H9 (cell line): ENCODE measurements at places on chromosomes 5 and 9. TPM values are rescaled to one million over a fixed set of nuclear protein-coding genes. Genes with fewer than 3 reads are reported as not detected.
A peak's percentile ranks its signal among the peaks of the same experiment; 100 is the strongest.

PCDHB16 gene
- total RNA-seq = 6.5 and 8.0 TPM in 2 replicates

OR4F3 gene
- not detected in 2 replicates for total RNA-seq

TNFSF15 gene
- not detected in 2 replicates for total RNA-seq

PIP5KL1 gene
- 9.0 and 11.6 TPM in 2 replicates for total RNA-seq

IL13 gene
- total RNA-seq = not detected in 2 replicates

NUTM2G gene
- total RNA-seq = 0.48 and 0.57 TPM in 2 replicates

GRCh38 chr5:88251048-88251711 lies 17.5 kb downstream of the TMEM161B start:
- peaks cover 1% of the 10 kb centered on the region; the same call in 2 of the 3 replicates for H3K36me3 ChIP-seq
- no peak overlapping the region for H3K4me3 ChIP-seq
- H3K27ac ChIP-seq = no peak overlapping the region
- DNase-seq = no peak

- no peak overlapping the region for H3K4me3 ChIP-seq
- no peaks in the 10 kb centered on the region; the same call in 1 of the 2 replicates for H3K4me1 ChIP-seq
- no peak for DNase-seq
- H3K27ac ChIP-seq = no peak overlapping the region
- no peaks in the 10 kb centered on the region for H3K36me3 ChIP-seq
- no peaks in the 10 kb centered on the region for H3K27me3 ChIP-seq
These were observed 40.3 kb downstream of the SLC24A2 start for GRCh38 chr9:19748278-19749126.

DNA sequence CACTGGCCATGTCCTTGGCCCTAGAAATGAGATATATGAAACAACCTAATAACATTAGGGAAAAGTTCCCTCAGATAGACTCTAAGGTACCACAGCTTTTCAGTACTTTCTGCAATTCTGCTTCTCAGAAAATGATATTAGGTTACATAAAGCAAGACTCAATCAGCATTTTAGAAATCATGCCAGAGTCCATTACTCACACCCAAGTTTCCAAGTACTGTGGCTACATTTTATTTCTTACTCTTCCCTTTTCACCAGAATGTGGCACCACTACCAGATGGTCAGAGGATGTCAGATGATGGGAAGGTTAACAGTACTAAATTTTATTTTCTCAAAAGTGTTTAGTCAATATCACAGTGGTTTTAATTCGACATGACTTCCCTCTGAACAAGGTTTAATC lies 217.2 kb downstream of the MLLT3 start:
- no peaks in the 10 kb centered on the region for H3K27me3 ChIP-seq
- no peak overlapping the region for H3K27ac ChIP-seq
- H3K4me1 ChIP-seq = 0 out of 2 replicates have a peak, but pooled peaks cover 2% of the 10 kb centered on the region

- no peak overlapping the region for H3K27ac ChIP-seq
- DNase-seq = no peak
- H3K4me1 ChIP-seq = peaks cover 14% of the 10 kb centered on the region; the same call in 1 of the 2 replicates
- no peak overlapping the region for H3K4me3 ChIP-seq
These were observed 163.4 kb upstream of the FBXL17 start for GRCh38 chr5:108545301-108545700.

DNA sequence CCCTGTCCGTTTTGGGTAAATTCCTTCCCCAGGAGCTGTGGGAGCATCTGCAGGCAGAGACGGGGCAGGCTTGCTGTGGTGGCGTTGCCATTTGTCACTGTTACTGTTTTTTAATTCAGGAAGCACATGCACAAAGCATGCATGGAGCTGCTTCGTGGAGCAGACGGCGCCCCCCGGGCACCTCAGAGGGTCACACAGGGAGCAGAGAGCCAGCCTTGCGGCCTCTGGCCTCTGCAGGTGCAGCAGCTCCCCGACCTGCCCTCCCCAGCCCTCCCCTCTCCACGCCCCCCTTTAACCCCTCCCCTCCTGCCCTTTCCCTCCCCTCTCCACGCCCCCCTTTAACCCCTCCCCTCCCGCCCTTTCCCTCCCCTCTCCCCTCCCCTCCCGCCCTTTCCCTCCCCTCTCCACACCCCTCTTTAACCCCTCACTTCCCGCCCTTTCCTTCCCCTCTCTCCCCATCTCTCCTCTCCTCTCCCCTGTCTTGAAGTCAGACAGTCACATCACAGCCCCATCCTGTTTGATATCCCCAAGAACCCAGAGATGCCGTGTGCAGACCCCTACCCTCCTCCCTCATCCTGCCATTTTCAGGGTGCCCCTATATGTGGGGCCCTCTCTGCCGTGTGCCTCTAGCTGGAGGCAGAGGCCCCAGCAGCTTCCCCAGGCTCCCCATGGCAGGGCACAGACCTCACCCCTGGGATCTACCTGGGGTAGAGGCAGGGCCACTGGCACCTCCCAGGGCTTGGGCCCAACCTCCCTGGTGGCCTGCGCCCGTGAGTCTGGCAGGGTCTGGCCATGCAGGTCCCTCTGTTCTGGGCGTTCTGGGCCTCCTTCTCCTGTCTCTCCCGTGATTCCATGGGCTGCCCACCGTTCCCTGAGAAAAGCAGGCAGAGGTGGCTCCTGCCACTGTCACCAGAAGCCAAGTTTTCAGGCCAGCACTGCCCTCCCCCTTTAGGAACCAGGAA lies 29.6 kb upstream of the UBAC1 start:
- H3K27me3 ChIP-seq = no peaks in the 10 kb centered on the region
- no peak overlapping the region for H3K27ac ChIP-seq
- no peak overlapping the region for H3K4me3 ChIP-seq
- no peaks in the 10 kb centered on the region for H3K4me1 ChIP-seq

GRCh38 chr5:32690153-32690552 lies 21.0 kb upstream of the NPR3 start:
- no peak for DNase-seq
- H3K27me3 ChIP-seq = no peaks in the 10 kb centered on the region
- no peaks in the 10 kb centered on the region for H3K4me1 ChIP-seq
- H3K27ac ChIP-seq = no peak overlapping the region
- no peak overlapping the region for H3K4me3 ChIP-seq
- peaks cover 8% of the 10 kb centered on the region for H3K36me3 ChIP-seq

- 0 out of 2 replicates have a peak, but pooled peaks cover 4% of the 10 kb centered on the region for H3K36me3 ChIP-seq
- no peak overlapping the region for H3K27ac ChIP-seq
- no peaks in the 10 kb centered on the region for H3K27me3 ChIP-seq
- peak overlapping the region; percentile 88 for H3K4me3 ChIP-seq
- DNase-seq = no peak
These were observed 2.8 kb downstream of the TENT4A start for GRCh38 chr5:6715758-6716628.

- no peaks in the 10 kb centered on the region for H3K27me3 ChIP-seq
- no peaks in the 10 kb centered on the region for H3K4me1 ChIP-seq
- H3K27ac ChIP-seq = no peak overlapping the region
- DNase-seq = no peak
These were observed 9.8 kb upstream of the RAPGEF6 start for GRCh38 chr5:131644822-131645221.

DNA sequence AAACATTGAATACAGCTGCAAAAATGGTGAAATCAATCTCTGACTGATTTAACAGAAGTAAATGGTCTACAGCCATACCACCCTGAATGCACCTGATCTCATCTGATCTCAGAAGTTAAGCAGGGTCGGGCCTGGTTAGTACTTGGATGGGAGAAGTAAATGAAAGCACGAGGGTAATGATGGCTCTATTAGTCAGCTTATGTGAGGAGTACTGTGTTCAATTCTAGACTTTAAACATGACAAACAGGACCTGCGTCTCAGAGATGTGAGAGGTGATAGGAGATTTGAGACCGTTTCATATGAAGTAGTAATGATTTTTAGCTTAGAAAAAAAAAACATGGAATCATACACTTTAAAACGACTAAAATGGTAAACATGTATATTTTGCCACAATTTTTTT lies 77.1 kb upstream of the SUSD1 start:
- H3K27ac ChIP-seq = no peak overlapping the region
- DNase-seq = no peak
- H3K4me1 ChIP-seq = no peaks in the 10 kb centered on the region

- DNase-seq = no peak
- no peaks in the 10 kb centered on the region for H3K27me3 ChIP-seq
- no peaks in the 10 kb centered on the region for H3K36me3 ChIP-seq
- no peak overlapping the region for H3K27ac ChIP-seq
- H3K4me3 ChIP-seq = no peak overlapping the region
These were observed 111.0 kb downstream of the GAPVD1 start for GRCh38 chr9:125372441-125373226.

DNA sequence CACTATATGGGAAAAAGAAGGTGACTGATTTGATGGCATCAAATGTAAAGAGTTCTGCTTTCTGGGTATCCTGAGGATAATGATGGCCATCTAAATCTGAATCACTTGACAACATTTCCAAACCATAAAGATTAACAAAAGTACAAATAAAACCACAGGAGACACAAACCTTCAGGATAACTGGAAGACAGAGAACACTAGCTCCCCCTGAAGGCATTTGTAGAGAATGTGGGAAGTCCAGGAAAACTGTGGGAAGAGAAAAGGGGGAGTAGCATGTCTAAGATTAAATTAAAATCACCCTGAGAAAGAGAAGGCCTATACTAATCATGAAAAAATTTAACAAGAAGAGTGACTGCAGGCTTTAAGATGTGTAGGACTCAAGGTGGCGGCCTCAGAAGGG lies 116.2 kb downstream of the PRELID2 start:
- no peaks in the 10 kb centered on the region for H3K36me3 ChIP-seq
- H3K4me1 ChIP-seq = no peaks in the 10 kb centered on the region
- H3K27ac ChIP-seq = no peak overlapping the region
- H3K27me3 ChIP-seq = no peaks in the 10 kb centered on the region
- DNase-seq = no peak

DNA sequence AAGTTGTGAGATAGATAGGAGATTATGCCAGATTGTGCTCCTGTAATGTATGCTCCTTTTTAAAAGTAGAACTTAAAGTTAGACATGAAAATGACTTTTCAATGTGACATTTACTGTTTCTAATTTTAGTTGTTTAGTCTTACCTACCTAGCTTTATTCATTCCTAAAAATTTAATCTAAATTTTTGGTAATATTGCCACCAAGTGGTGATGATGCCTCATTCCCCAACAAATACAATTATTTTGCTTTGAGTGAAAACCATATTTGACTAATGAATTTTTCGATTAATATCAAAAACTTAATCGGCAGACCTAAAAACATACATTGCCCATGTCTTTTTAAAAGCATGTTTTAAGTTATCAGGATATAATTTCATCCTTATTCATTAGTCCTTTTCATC lies 25.6 kb downstream of the PPWD1 start:
- no peaks in the 10 kb centered on the region for H3K4me1 ChIP-seq
- H3K27ac ChIP-seq = no peak overlapping the region
- no peaks in the 10 kb centered on the region for H3K27me3 ChIP-seq
- peaks cover 28% of the 10 kb centered on the region for H3K36me3 ChIP-seq
- no peak overlapping the region for H3K4me3 ChIP-seq

DNA sequence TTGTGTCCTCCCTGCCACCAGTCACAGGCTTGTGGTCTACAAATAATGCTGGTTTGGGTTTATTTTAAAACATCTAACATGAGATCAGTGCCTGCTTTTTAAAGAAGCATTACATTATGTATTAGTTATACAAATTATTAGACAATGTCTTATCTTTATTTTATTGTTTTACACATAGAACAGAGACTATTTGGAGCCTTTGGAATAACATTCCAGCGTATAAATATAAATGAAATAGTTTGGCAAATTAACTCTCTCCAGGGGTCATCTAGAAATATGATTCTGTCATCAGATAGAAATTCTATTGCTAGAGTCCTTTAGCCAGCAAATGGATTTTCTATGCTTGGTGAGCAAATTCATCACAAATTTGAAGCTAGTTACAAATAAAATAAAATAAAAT lies 22.4 kb downstream of the MAP1B start:
- peaks cover 10% of the 10 kb centered on the region for H3K36me3 ChIP-seq
- no peaks in the 10 kb centered on the region for H3K4me1 ChIP-seq
- no peaks in the 10 kb centered on the region for H3K27me3 ChIP-seq
- no peak for DNase-seq
- no peak overlapping the region for H3K27ac ChIP-seq

DNA sequence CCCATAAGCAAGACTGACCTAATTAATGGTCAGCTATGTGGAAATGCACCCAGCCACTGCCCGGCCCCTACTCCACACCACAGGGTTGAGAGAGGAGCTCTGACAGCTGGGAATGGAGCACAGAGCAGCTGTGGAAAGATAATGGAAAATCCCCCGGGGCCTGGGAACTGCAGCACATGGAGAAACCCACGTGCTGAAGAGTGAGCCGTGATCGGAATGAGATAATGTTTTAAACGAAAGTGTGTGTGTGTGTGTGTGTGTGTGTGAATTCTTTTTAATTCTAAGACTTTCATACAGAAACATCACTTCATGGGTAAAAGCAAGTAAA lies 13.1 kb upstream of the SLC12A7 start:
- DNase-seq = no peak
- H3K4me3 ChIP-seq = no peak overlapping the region
- no peak overlapping the region for H3K27ac ChIP-seq
- H3K27me3 ChIP-seq = no peaks in the 10 kb centered on the region
- peaks cover 5% of the 10 kb centered on the region for H3K36me3 ChIP-seq

DNA sequence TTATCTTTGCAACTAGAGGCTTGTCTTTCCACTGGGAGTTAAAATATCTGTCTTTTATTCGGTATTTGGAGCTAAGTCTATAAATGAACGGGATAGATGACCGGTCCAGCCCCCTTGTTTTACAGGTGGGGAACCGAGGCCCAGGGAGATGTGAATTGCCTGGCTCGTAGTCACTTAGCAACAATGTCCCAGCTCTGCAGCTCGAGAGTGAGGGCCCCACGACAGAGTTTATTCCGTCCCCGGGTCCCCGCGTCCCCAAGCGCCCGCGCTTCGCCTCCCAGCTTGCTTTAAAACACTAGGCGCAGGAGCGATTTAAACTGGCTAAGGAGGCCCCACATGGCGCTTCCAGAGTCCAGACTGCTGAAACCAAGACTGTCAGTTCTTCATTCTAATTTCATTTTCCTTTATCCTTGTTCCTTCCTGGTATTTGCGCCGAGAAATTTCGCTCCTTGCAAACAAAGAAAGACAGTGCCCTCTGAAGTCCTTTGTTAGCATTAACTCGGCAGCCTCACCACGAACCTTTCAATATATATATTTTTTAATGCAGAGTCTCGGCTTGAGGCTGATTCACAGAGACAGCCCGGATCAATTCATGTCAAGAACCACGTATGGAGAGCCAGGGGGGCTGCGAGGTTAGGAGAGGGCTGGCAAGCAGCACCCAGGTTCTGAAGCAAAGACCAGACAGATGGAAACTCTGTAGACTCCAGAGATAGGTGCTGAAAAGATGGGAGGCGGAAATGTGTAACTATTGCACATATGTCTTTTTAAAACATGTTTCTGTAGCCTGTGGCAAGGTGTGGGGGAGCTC lies 1.4 kb upstream of the ENC1 start:
- peaks cover 3% of the 10 kb centered on the region for H3K36me3 ChIP-seq
- peaks cover 4% of the 10 kb centered on the region; the same call in 1 of the 2 replicates for H3K4me1 ChIP-seq
- no peak overlapping the region for H3K27ac ChIP-seq
- peak overlapping the region; percentile 86 for H3K4me3 ChIP-seq
- H3K27me3 ChIP-seq = peaks cover 3% of the 10 kb centered on the region; the same call in 1 of the 2 replicates

- H3K4me3 ChIP-seq = no peak overlapping the region
- H3K27ac ChIP-seq = no peak overlapping the region
- no peak for DNase-seq
These were observed 8.3 kb upstream of the TEX48 start for GRCh38 chr9:114690308-114690707.
